Activated T-cell treated with anti-CD3 and anti-CD28 coated beads, Interleukin-2, amount 50 U/mL, for 4 hours (primary cell): ENCODE measurements at places on chromosomes 12 and 14.

GRCh38 chr12:76356071-76356470, 7.9 kb upstream of the BBS10 start:
- DNase-seq: no peak

DNA sequence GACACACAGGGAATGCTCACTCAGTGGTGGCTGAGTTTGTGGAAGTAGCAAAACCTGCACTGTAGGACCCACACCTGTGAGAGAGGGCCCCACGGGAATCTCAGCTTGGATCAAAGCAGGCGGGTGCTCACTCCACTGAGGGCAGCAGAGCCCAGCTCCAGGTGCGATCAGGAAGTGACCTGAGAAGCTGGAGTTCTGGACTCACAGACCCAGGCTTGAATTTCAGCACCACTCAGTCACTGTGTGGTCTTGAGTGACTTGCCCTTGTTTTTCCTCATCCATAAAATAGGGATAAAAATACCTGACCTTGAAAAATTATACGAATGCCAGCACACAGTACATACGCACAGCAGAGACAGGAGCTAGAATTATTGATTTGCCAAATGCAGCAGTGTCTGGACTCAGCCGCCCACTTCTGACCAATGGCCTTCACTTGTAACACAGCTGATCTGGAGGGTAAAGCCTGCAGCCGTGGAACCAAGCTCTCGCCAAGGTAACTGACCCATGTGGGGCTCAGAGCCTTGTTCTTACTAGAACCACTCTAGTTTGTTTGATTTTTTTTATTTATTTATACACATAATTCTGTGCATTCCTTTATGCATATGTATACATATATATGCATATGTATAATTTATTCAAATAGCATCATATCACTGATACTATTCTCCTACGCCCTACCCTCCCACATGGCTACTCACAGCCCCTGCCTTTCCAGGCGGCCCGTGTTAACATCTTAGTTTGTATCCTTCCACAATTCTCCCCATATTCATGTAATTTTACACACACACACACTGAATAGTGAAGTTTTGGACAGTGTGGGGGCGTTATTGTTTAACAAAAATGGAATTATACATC, 53.9 kb downstream of the DPF3 start:
- DNase-seq: no peak

GRCh38 chr14:76938092-76938500, 90.4 kb downstream of the IRF2BPL start:
- DNase-seq: no peak

- no peak for DNase-seq
These were observed 1540.3 kb upstream of the TMEM132C start for GRCh38 chr12:126726481-126727217.

DNA sequence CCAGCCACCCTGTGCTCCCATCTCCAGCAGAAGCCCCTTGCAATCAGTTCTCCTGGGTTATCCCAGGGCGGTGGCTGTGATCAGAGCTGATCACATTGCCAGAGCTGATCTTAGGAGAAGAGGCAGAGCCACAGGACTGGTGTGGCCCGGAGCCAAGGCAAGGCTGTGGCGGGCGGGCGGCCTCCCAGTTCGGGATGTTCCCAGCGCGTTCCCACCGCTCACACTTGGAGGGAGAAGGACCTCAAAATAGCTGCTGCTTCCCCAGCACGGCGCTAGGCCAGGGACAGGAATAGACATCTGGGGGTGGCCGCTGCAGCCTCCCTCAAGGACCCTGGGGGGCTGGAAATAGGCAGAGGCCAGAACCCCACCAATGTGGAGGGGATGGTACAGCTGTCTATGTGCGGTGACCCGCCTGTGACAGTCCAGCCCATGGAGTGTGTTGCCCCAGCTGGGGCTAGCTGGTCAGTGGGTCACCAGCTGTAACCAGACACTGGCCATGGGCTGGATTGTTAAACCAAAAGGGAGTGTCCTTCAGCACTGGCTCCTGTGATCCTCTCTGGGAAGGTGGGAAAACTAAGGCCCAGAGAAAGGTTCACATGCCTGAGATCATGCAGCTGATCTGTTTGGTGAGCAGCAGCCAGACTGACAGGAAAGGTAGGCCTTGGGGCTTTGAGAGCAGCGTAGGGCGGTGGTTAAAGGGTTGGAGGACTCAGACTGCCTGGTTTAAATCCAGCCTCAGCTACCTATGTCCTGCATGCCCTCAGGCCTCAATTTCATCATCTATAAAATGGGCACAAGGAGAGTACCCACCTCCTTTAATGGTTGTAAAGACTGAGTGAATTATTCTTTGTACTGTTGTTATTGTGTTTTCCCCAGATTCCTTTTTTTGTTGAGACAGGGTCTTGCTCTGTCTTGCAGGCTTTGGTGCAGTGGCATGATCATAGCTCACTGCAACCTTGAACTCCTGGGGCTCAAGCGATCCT, 8.0 kb upstream of the POP5 start:
- no peak for DNase-seq

GRCh38 chr14:73785336-73785833, 66.2 kb upstream of the PTGR2 start:
- DNase-seq: no peak

GRCh38 chr12:46574847-46575246, 202.3 kb upstream of the SLC38A2 start:
- DNase-seq: no peak

- DNase-seq: no peak
These were observed 178.2 kb upstream of the HIF1A start for GRCh38 chr14:61516964-61517653.

DNA sequence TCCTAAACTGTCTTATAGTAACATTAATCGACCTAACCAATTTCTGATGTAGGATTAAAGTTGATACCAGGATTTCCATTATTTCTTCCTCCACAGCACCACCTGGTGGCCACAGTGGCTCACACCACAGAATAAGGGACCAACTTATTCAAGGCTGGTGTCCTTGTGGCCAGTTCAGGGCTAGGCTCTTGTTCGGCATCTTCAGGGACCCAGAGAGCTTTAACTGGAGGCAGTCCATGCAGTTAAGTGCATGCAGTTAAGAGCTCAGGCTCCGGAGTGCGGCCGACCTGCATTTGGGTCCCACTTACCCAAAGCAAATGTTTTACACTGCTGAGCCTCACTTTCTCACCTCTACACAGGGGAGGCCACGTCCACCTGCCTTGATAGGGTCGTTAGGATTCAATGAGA, 42.0 kb upstream of the GPR68 start:
- peak; percentile 85 for DNase-seq
